ENCODE measurements at places on chromosomes 6 and 20.
A peak's percentile ranks its signal among the peaks of the same experiment; 100 is the strongest.

DNA sequence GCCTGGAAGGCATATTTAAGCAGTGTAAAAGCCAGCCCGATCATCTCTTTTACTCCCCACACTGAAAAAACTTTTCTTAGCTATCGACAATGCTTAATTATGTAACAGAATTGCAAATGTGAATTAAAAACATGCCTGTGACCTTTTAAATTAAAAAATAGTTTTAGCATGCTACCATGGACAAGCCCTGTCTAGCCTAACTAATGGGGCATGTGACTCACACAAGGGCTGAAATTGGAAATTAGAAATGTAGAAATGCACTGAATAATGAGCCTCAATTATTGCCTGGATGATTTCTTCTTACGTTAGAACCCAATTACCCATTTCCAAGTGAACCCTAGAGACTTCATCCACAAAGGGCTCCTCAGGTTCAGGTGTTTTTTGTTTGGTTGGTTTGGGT lies 82.7 kb downstream of the SIM1 start:
- no peaks in the 10 kb centered on the region for H3K36me3 ChIP-seq
- H3K27ac ChIP-seq, result no peak overlapping the region
- H3K4me3 ChIP-seq, result no peak overlapping the region
- no peaks in the 10 kb centered on the region for H3K27me3 ChIP-seq

DNA sequence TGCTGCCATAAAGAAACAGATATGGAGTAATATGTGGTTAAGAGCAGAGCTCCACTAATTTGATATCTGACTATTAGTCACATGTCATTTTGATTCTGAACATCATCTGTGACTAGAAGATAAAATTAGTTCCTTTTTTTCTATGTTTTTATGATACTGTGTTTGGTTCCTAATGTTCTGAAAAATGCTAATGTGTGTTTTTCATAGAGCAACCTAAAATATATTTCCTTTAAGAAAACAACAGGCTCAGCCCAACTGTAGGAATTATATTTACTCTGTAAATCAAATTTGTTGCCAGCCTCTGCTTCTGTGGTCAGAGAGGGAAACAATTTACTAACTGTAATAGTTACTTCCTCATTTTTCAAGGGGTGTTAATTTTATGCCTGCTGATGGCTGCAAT lies 33.3 kb upstream of the TXLNB start:
- H3K27me3 ChIP-seq, result peaks cover 9% of the 10 kb centered on the region
- H3K4me1 ChIP-seq, result peaks cover 36% of the 10 kb centered on the region
- peak overlapping the region; percentile 89 for H3K27ac ChIP-seq
- DNase-seq, result peak; percentile 17

DNA sequence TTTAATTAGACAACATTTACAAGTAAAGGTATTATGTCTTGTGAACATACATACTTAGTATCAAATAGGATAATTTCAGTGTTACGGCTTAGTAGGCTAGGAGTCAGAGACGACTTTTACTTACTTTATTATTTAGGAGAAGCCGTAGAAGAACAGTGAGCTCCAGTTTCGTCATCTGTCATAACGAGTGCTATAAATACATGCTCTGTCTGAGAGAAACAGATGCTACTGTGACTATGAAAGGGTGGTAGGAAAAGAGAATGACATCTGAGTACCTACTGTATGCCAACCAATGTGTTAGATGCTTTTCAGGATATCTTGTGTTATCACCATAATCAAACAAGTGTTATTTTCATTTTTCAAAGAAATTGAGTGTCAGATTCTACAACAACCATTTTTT lies 119.0 kb downstream of the EYA4 start:
- no peaks in the 10 kb centered on the region for H3K36me3 ChIP-seq
- no peak overlapping the region for H3K4me3 ChIP-seq
- no peak overlapping the region for H3K27ac ChIP-seq
- no peak for DNase-seq
- H3K4me1 ChIP-seq, result no peaks in the 10 kb centered on the region

GRCh38 chr20:15439551-15439950 lies 1102.1 kb upstream of the FLRT3 start:
- peaks cover 2% of the 10 kb centered on the region for H3K27me3 ChIP-seq
- no peak overlapping the region for H3K27ac ChIP-seq
- no peak for DNase-seq
- no peaks in the 10 kb centered on the region for H3K4me1 ChIP-seq

GRCh38 chr6:133553652-133554051 lies 312.5 kb downstream of the EYA4 start:
- no peak overlapping the region for H3K27ac ChIP-seq
- DNase-seq, result no peak
- no peaks in the 10 kb centered on the region for H3K27me3 ChIP-seq
- H3K36me3 ChIP-seq, result no peaks in the 10 kb centered on the region
- H3K4me1 ChIP-seq, result no peaks in the 10 kb centered on the region

DNA sequence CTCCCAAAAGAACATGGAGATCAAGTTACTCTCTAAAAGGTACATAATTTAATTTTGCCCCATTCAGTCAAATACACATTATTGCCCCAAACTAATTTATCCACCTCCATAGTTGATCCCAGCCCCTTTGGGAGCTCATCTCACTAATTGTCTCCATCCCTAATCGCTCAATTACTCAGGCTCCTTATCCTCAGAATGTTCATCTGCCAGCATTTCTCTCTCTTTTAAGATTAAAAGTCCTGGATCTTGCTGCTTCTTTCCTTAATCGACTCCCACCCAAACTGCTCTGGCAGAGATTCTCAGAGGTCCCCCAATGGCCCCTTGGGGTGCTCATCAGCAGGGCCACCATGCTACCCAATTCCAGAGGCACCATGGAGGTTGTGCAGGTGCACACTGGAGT lies 18.4 kb upstream of the NNAT start:
- H3K27me3 ChIP-seq, result no peaks in the 10 kb centered on the region
- DNase-seq, result no peak

DNA sequence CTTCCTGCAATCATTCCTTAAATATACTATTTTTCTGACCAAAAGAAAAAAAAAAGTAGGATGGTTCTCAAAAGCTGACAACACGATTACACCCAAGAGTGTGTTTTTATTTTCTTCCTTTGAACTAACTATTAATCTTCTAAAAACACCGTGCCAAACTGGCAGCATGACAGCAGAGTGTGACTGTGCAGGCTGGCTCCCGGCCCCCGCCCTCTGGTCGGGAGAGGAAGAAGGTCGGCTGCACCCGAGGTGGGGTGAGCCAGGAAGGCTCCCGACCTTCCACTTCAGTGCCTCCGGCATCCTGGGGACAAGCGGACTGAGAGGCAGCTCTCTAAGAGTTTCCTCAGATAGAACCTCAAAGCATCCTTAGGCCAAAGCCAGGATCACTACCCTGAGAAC lies 29.2 kb downstream of the SLC22A23 start:
- H3K4me3 ChIP-seq, result no peak overlapping the region
- H3K4me1 ChIP-seq, result no peaks in the 10 kb centered on the region
- peaks cover 6% of the 10 kb centered on the region for H3K27me3 ChIP-seq
- H3K36me3 ChIP-seq, result no peaks in the 10 kb centered on the region
- no peak for DNase-seq

DNA sequence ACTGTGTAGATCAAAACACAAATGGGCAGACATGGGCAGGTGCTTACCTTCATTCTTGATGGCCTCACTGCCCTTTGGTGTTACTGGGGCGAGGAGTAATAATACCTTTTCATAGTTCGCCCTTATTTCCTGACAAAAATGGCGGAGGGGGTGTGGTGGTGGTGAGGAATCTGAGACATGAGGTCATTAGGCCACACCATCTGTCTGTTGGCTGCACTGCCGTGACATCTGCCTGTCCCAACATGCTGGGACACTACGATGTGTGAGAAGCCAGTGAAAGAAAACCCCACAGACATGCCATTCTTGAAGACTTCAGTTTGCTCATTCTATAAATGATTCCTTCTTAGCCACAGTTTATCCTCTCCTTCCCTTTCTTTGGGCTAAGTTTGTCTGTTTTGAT lies 13.4 kb upstream of the MAPRE1 start:
- peaks cover 5% of the 10 kb centered on the region for H3K27me3 ChIP-seq
- no peaks in the 10 kb centered on the region for H3K4me1 ChIP-seq
- no peaks in the 10 kb centered on the region for H3K36me3 ChIP-seq
- H3K27ac ChIP-seq, result no peak overlapping the region
- H3K4me3 ChIP-seq, result no peak overlapping the region

- H3K36me3 ChIP-seq, result no peaks in the 10 kb centered on the region
- no peak overlapping the region for H3K4me3 ChIP-seq
- DNase-seq, result no peak
Observed at GRCh38 chr6:27541212-27541932, 68.5 kb upstream of the ZNF184 start.

GRCh38 chr6:45376310-45377042 lies 1.3 kb downstream of the SUPT3H start:
- H3K36me3 ChIP-seq, result no peaks in the 10 kb centered on the region
- H3K27ac ChIP-seq, result peak overlapping the region; percentile 99
- H3K27me3 ChIP-seq, result peaks cover 15% of the 10 kb centered on the region
- no peak for DNase-seq

DNA sequence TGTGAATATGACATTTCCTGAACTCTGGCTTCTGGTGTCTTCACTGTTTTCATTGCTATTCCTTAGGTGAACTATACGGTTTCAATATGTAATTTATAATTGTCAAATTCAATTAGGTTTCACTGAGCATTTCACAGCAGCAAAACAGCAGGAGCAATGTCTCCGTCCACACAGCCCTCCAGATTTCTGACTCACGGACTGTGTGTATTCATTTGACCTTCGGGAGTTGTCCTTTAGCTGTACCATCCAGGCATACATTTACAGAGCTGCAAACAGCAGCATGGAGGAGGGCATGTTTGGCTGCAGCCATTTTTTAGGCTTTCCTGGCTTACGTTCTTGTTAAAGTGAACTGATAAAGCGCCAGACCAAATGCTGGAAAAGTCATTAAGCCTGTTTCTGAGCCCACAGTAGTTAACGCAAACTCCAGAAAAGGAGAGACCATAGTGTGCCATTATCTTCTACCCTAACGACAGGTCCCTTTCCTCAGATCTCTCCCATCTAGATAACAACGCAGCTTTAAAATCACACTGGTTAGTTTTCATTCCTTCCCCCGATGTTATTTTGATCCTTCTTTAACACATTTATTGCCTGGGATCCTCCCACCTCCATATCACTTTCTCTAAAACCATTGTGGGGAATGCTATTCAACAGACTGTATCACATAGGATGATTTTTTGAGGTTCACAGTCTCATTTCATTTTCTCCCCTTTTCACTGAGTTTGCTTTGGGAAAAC lies 18.3 kb downstream of the FOXC1 start:
- no peak overlapping the region for H3K4me3 ChIP-seq
- no peak for DNase-seq
- no peak overlapping the region for H3K27ac ChIP-seq
- H3K27me3 ChIP-seq, result peaks cover 7% of the 10 kb centered on the region
- peaks cover 18% of the 10 kb centered on the region for H3K4me1 ChIP-seq
- peaks cover 16% of the 10 kb centered on the region for H3K36me3 ChIP-seq

DNA sequence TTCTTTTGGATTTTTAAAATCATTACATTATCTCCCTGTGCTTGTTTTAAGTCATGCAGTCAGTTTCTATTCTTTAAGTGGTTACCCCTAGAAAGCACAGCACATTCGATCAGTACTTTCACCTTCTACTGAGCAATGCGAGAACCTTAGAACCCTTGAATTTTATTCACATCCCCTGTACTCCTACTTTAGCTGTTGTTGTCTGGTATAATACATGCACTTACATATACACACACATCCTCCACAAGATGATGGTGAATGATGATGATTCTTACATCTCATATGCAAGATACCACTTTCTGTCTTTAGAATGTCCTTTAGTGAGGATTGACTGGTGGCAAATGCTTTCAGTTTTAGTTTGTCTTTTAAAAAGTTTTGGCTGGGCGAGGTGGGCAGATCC lies 5.7 kb downstream of the CDC40 start:
- H3K36me3 ChIP-seq, result no peaks in the 10 kb centered on the region
- H3K27me3 ChIP-seq, result no peaks in the 10 kb centered on the region
- peaks cover 16% of the 10 kb centered on the region for H3K4me1 ChIP-seq
- peak overlapping the region; percentile 79 for H3K27ac ChIP-seq
- no peak for DNase-seq

- H3K27me3 ChIP-seq, result peaks cover 2% of the 10 kb centered on the region
- peaks cover 19% of the 10 kb centered on the region for H3K36me3 ChIP-seq
- H3K4me1 ChIP-seq, result no peaks in the 10 kb centered on the region
- no peak overlapping the region for H3K4me3 ChIP-seq
Observed at GRCh38 chr20:18388860-18389259, 78.0 kb downstream of the DZANK1 start.

GRCh38 chr20:13418263-13419229 lies 197.5 kb downstream of the ISM1 start:
- H3K4me1 ChIP-seq, result no peaks in the 10 kb centered on the region
- no peaks in the 10 kb centered on the region for H3K27me3 ChIP-seq
- H3K4me3 ChIP-seq, result no peak overlapping the region
- peaks cover 30% of the 10 kb centered on the region for H3K36me3 ChIP-seq
- no peak for DNase-seq

DNA sequence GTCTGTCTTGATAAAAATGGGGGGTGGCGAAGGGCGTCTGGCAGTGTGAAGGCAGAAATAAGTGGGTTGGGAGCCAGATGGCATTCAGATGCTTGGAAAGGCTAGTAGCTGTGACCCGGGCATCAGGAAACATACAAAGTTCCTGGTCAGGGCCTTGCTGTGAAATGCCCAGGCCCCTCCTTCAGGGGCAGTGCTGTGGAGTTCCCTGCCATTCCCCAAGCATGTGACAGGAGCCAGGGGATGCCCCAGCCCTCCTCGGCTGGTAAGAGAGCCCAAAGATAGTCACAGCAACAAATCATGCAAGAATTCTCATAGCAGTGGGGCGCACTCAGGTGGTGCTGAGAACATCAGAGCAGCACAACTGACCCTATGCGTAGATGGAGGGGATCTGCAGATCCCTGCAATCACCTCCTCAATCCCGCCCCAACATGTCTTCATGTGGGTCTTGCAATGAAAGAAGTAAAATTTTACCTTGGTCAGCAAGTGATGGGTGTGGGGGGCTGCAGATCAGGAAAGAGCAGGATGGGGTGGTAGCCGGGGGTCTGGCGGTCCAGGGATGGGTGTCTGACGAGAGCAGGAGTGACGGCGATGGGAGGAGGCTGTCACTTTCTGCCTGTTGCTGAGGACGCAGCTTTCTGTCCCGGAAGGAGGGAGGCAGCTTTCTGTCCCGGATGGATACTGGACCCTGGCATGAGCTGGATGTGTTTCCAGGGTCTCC lies 39.5 kb downstream of the SLC22A1 start:
- H3K4me1 ChIP-seq, result no peaks in the 10 kb centered on the region
- peaks cover 9% of the 10 kb centered on the region for H3K36me3 ChIP-seq
- DNase-seq, result no peak
- no peak overlapping the region for H3K4me3 ChIP-seq
- no peak overlapping the region for H3K27ac ChIP-seq

GRCh38 chr6:152959333-152959732 lies 23.5 kb downstream of the FBXO5 start:
- no peaks in the 10 kb centered on the region for H3K4me1 ChIP-seq
- no peak overlapping the region for H3K27ac ChIP-seq
- H3K4me3 ChIP-seq, result no peak overlapping the region
- no peaks in the 10 kb centered on the region for H3K36me3 ChIP-seq

DNA sequence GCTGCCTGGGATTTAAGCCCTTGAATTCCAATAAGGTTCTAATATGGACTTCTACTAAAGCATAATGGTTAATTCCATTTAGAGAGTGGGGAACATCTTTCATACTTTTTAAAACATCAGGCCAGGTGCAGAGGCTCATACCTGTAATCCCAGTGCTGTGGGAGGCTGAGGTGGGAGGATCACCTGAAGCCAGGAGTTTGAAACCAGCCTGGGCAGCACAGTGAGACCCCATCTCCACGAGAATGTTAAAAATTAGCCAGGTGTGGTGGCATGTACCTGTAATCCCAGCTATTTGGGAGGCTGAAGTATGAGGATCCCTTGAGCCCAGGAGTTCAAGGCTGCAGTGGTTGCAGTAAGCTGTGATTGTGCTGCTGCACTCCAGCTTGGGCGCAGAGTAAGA lies 35.0 kb downstream of the E2F3 start:
- peaks cover 6% of the 10 kb centered on the region for H3K4me1 ChIP-seq
- H3K27ac ChIP-seq, result no peak overlapping the region
- DNase-seq, result no peak

Measured in immature natural killer cell (primary cell).